ENCODE measurements at places on chromosomes 3 and 15.

DNA sequence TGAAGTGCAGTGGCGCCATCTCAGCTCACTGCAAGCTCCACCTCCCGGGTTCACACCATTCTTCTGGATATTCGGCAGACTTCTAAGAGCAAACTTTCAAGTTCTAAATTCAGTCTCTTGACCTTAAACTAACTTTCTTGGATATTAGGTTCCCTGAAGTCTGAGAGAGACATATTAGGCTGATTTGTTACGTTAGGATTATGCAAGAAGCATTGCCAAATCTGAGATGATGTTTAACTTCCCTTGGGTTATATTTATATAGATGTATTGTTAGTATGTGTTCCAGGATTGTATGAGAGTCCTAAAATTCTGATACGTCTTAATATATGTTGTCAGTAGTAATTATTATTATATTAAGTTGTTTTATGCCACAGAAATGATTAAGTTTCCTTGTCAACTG, 80.1 kb downstream of the SLC6A1 start:
- DNase-seq = no peak

DNA sequence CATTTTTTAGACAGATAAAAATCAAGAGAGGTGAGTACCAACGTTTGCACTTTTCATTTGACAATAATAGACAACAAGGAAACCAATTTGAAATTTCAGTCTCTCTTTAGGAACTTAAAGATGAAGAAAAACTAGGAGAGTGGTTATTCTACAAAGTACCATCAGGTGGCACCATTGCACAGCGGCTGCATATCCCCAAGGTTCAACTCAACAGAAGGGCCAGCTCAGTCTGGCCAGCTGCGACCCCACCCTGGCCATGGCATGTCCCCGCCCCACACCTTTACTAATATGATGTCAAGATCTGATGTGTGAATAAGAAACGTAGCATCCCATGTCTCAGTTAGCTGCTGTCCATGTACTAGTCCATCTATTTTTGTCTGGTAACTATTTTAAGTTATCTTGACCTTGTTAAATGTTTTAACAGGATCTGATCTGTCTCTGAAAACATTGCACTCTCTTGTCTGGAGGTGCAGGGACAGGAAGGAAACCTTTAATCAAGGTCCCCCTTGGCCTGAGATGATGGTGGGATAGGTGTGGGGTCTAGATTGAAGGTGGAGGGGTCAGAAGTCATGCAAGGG, 35.5 kb upstream of the CGNL1 start:
- peak; percentile 44 for DNase-seq

DNA sequence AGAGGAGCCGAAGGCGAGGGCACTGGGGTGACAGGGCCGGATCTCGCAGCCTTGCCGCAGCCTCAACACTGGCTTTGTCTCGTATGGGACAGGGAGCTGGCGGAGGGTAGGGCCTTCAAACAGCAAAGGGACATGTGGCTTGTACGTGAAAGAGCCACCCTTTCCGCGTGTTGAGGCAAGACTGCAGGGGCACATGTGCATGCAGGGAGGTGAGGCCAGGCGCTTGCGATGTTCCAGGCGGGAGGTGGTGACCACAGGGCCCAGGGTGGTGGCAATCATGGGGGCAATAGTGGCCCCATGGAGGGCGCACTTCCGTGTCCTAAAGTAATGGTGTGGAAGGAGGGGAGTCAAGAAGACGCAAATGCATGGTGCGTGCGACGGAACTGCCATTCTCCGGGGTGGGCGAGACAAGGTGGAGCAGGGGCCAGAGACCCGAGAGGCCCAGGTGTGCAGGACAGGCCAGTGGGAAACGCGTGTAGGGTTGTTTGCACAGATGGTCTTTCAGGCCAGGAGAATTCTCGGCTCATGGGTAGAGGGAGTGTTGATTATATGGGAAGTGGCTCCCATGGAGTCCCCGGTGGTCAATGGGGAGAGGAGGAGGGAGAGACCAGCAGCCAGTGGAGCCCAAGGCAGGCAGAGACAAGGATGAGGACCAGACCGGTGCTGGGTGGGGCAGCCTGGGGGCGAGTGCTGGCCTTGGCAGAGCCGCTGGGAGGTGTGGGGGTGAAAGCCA, 45.8 kb upstream of the PCSK6 start:
- no peak for DNase-seq

DNA sequence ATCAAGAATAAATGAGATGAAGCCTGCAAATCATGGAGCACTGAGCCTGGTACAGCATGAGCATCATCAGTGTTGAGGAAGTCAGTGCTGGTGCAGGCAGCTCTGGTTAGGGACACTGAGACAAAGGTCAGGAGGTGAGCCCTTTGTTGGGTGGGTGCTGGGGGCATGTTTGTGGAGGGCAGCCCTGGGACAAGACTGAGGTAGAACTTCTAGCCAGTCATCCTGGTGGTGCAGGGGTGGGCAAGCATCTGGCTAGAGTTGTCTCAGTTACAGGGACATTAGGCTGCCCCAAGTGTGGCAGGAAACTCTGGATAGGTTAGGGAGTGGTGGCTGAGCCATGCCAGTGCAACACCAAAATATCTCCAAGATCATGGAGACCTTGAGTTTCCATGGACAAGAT, 27.3 kb downstream of the WNT5A start:
- no peak for DNase-seq

GRCh38 chr3:57165641-57166040, 488 bp upstream of the IL17RD start:
- no peak for DNase-seq

- DNase-seq = no peak
These were observed 87.6 kb downstream of the PDCD6IP start for GRCh38 chr3:33886015-33886414.

- no peak for DNase-seq
These were observed 21.0 kb downstream of the ANAPC13 start for GRCh38 chr3:134464689-134465365.

GRCh38 chr15:57592426-57592825, 722 bp downstream of the MYZAP start:
- DNase-seq = peak; percentile 32

DNA sequence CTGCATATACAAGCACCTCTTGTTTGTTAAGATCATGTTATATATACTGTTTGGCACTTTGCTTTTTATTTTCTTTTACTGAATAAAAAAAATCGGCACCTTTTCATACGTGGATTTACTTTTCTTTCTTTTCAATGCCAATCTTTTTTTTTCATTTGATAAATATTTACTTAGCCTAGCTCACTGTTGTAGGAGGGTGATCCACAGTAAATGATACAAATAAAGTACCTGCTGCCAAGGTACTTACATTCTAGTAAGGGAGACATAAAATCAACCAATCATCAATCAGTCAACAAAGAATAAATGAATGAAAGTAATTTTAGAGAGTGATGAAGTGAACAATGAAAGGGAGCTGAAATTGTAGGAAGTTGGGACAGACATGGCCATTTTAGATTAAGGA, 18.3 kb downstream of the GNB5 start:
- DNase-seq = no peak

Data from NCI-H526 treated with DMSO at 0.1 percent for 48 hours (cell line).